ENCODE measurements at places on chromosomes 11 and 22.

DNA sequence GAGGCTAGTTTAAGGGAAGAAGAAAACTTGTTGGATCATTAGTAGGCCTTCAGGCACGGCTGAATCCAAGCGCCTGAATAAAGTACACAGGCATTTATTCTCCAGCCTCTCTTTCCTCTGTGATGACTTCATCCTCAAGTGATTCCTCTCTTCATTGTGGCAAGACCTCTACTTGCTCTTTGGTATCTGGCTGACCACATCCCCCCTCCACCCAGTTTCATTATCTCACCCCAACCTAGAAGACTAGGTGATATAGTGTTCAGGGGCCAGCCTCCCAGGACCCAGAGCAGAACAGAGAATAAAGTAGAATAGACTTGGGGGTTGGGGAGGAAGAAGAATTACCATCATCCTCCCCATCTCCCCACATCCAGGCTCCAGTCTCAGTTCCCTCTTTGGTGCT is 189.3 kb downstream of the MIAT start:
- H3K27me3 ChIP-seq: no peaks in the 10 kb centered on the region
- peaks cover 44% of the 10 kb centered on the region for H3K4me1 ChIP-seq
- no peak for DNase-seq
- H3K36me3 ChIP-seq: no peaks in the 10 kb centered on the region
- H3K4me3 ChIP-seq: no peak overlapping the region
- H3K27ac ChIP-seq: no peak overlapping the region

- peak; percentile 14 for DNase-seq
- no peak overlapping the region for H3K27ac ChIP-seq
- no peaks in the 10 kb centered on the region for H3K27me3 ChIP-seq
- peaks cover 31% of the 10 kb centered on the region for H3K36me3 ChIP-seq
- peaks cover 18% of the 10 kb centered on the region for H3K4me1 ChIP-seq
Observed at GRCh38 chr11:71456831-71457230, 3.8 kb downstream of the NADSYN1 start.

- no peak for DNase-seq
- no peak overlapping the region for H3K4me3 ChIP-seq
- peaks cover 15% of the 10 kb centered on the region for H3K27me3 ChIP-seq
- H3K36me3 ChIP-seq: no peaks in the 10 kb centered on the region
- no peak overlapping the region for H3K27ac ChIP-seq
- H3K4me1 ChIP-seq: no peaks in the 10 kb centered on the region
Observed at GRCh38 chr11:4433856-4434255, 15.2 kb upstream of the OR52K2 start.

- H3K4me3 ChIP-seq: peak overlapping the region; percentile 71
- H3K36me3 ChIP-seq: peaks cover 2% of the 10 kb centered on the region
- DNase-seq: no peak
- H3K4me1 ChIP-seq: peaks cover 15% of the 10 kb centered on the region
Observed at GRCh38 chr22:46251816-46252380, 1.8 kb upstream of the CDPF1 start.

Data from chondrocyte (in vitro differentiated cells).